ENCODE measurements at places on chromosomes 2 and 18.

GRCh38 chr2:173404841-173405750 is 50.4 kb downstream of the CDCA7 start:
- DNase-seq: no peak

GRCh38 chr18:26004832-26005231 is 85.6 kb downstream of the SS18 start:
- DNase-seq: no peak

DNA sequence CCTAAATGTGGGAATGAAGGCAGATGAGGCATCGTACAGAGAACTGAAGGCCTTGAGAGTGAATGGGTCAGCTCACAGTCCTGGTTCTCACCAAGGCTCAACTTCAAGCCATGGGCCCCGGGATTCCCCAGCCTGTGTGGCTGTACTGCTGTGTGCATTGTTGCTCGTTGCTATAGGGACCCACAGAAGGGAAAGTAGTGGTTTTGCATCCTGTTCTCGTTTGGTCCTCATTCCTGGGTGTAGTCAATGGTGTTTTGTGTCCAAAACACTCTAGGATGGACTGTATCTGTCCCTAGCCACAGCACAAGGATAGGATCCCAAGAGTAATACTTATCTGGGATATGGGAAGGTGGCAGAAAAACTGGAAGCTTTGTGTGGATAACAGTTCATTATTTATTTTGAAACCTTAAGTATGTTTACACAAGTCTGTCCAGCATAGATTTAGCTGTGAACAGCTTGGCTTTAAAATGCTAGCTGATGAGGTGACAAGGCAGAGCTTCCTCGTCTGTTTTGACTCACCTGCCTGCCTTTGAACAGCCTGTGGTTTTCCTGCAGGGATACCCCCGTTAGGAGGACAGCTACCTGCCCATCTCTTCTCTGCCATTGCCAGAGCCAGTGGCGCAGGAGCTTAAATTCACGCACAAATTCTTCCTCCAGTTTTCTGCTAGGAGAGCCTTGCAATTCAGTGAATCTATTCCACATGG is 85.0 kb downstream of the WDSUB1 start:
- DNase-seq: no peak

- DNase-seq: no peak
These were observed 808.7 kb upstream of the PIK3C3 start for GRCh38 chr18:41146301-41146700.

DNA sequence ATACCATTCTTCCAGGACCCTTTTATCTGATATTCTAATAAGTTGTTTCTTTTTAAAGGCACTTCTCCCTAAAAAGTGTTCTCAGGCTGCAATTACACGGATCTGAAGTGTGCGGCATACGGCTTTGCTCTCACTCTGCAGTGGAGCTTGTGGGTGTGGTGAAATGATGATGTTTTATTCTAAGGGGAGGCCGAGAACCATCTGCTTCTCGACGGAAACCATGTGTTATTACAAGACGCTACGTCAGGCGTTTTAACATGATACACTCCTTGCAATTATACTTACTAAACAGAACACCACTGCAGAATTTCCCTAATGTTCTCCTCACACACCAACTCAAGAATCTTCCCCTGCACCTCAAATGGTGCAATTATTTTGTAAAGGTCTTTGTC is 34.9 kb upstream of the CTDP1 start:
- peak; percentile 34 for DNase-seq

- DNase-seq: peak; percentile 95
These were observed 252.6 kb downstream of the RND3 start for GRCh38 chr2:150234787-150235446.

DNA sequence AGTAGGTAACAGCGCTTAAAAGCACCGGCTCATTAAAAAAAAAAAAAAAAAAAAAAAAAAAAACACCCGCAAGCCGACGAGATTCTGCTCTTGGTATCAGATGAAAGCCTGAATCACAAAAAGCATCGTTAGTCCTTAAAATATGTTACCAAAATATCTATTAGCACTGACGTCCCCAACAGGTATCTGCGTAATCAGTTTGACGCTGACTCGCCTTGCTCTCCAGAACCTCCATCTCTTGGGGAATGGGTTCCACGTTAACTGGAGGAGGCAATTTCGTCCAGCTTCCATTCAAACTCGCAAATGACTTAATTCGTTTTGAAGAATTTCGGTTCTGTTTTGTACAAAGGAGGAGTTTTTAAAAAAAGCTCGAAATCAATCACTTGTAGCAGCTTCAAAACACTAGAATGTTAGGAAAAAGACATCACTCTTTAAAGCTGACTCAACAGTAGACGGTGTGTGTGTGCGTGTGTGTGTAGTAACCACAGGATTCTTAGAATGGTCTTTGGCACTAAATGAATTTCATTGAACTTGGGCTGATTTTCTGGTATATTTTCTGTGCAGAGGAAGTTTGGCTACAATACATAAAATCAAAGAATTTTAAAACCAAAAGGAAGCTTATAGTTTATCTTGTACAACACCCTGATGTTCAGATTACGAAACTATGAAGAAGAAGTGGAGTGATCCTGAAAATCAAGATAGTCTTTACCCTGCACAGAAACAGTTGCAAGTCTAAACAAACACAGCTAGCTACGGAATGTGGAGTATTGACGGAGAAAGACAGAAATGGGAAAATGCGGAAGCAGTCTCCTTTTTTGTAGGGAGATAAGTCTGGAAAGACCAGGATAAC is 1.1 kb upstream of the PGAP1 start:
- peak; percentile 86 for DNase-seq

GRCh38 chr2:118942031-118942430 is at the start of gene MARCO:
MARCO (plus strand) TSS chr2:118942194; CDS start chr2:118942301, 107 bp downstream.
- DNase-seq: no peak

DNA sequence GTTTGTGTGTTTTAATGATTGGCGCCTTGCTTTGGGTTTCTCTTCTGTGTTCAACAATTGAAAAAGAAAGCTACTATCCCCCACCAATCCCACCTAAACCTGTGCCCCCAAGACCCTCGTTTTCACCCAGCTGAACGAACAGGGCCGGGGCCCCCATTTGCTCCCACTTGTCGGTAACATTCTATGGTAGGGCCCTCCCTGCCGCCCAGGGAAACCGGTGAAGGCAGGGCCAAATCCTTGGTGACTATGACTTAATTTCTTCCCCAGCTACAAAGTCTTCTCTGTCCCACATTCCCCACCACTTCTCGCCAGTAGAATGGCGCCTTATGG is 598 bp upstream of the SNRNP200 start:
- DNase-seq: no peak

- DNase-seq: peak; percentile 57
These were observed 160.4 kb upstream of the PID1 start for GRCh38 chr2:229431327-229431954.

GRCh38 chr18:73296686-73297085 is 428.9 kb upstream of the NETO1 start:
- DNase-seq: no peak

- DNase-seq: peak; percentile 49
These were observed 263.2 kb downstream of the EXOC6B start for GRCh38 chr2:72562451-72563153.

GRCh38 chr2:172434821-172435605 is 7.6 kb downstream of the ITGA6 start:
- DNase-seq: no peak

GRCh38 chr2:59745085-59745484 is 808.4 kb downstream of the BCL11A start:
- no peak for DNase-seq

DNA sequence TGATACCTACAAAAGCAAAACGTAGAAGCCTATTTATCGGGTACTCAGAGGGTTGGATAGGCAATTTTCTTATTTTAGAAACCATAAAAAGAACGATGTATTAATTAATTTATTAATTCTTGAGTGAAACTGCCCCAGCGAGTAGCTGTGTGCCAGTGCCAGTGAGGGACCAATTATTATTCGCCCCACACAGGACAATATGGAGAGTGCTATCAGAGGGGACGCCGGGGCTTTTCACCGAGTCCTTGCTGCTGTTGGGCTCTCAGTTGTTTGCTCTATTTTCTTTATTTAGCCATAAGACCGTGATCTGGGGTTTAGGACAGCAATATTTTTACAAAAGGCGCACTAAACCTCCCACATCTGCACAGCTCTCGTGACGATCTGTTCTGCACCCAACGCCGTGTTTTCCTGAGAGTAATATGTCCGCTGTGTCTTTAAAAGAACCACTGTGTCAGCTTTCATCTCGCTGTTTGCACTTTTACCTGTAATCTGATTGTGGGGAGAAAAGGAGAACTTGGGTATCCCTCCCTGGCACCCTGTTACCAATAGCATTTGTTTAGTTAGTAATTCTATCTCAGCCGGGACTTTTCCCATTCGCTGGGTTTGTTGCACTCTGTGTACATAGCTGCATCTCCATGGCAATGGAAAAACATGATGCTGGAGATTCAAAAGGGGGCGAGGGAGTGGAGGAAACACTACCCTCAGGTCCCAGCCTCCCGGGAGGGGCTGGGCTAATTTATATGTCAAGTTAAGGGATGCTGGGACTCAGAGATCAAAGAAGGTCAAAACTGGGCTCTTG is 30.1 kb upstream of the ZNF516 start:
- peak; percentile 55 for DNase-seq

DNA sequence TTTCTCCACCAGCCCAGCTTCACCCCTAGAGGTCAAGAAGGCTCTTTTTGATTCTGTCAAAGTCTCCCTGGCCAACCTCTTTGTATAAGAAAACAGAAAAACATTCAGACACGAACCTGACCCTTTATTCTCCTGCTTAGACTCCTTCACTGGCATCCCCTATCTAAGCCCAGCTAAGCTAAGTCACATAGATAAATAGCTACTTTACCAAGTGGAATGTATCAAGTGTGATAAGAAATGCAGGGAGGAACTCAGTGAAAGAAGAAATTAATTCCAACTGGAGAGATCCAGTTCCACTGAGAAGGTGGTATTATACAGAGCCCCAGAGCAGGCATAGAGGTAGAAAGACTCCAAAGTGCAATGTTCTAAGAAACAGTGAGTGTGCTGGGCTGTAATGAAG is 489.5 kb downstream of the TNS1 start:
- DNase-seq: no peak

DNA sequence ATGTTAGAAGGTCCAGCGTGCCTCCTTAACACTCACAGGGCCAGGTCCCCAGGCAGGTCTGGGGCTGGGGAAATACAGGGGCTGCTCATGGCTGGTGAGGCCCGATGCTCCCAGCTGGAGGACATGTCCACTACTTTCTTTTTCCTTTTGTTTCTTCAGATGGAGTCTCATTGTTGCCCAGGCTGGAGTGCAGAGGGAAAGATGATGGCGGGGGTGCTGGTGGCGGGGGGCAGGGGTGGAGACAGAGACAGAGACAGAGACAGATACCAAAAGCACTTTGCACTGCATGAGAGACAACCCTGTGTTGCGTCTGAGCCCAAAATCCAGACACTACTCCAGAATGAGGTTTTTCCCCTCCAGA is 211.0 kb downstream of the SH3BP4 start:
- DNase-seq: no peak

Data from fibroblast of skin of right biceps (primary cell).